Fibroblast of skin of left quadriceps (primary cell): ENCODE measurements at places on chromosomes 5 and 9.

GRCh38 chr9:133994353-133995011, 2.4 kb upstream of the VAV2 start:
- DNase-seq = no peak

GRCh38 chr9:137302449-137303150, 529 bp upstream of the NRARP start:
- no peak for DNase-seq

- DNase-seq = no peak
These were observed 154.3 kb downstream of the HMHB1 start for GRCh38 chr5:143966280-143966679.

- no peak for DNase-seq
These were observed 56.6 kb downstream of the RASEF start for GRCh38 chr9:83006378-83006777.

- DNase-seq = no peak
These were observed 7.9 kb upstream of the ADGRD2 start for GRCh38 chr9:124442379-124442778.

DNA sequence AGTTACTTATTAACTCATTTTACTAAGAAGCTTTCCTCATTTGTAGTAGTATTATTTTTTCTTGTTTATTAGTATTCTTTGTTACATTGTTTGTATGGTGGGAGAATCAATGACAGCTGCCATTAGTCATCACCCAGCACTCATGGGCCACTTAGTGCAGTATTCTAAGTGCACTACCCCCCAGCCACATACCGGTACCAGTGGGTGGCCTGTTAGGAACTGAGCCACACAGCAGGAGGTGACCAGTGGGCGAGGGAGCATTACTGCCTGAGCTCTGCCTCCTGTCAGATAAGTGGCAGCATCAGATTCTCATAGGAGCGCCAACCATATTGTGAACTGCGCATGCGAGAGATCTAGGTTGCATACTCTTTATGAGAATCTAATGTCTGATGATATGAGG, 24.2 kb upstream of the CAMLG start:
- no peak for DNase-seq

GRCh38 chr5:100595152-100595811, 60.1 kb downstream of the FAM174A start:
- peak; percentile 76 for DNase-seq

DNA sequence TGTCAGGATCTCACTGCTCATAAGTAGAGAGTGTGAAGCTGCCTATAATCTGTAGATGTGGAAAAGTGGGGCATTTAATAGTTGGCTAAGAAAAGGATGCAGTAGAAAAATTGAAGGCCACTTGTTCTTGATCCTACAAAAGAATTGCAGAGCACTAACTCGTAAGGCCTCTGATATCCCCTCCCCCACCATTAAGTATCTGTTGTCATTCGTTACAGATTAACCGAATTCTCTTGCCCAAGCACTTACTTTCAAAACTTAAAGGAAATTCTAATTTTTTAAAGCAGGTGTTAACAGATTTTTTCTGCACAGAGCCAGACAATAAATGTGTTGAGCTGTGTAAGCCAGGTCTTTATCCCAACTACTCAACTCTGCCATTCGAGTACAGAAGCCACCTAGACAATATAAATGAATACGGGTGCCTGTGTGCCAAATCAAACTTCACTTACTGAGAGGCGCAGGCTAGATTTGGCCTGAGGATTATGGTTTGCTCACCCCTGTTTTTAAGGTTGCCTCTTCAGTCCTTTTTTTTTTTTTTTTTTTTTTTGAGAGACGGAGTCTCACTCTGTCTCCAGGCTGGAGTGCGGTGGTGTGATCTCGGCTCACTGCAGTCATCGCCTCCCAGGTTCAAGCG, 234.8 kb downstream of the RFK start:
- no peak for DNase-seq

- DNase-seq = no peak
These were observed 2.9 kb downstream of the EDIL3 start for GRCh38 chr5:84381502-84382362.

- DNase-seq = no peak
These were observed 140.7 kb upstream of the SLC44A1 start for GRCh38 chr9:105103776-105104175.

- no peak for DNase-seq
These were observed 30.2 kb upstream of the SEMA6A start for GRCh38 chr5:116604805-116605204.

DNA sequence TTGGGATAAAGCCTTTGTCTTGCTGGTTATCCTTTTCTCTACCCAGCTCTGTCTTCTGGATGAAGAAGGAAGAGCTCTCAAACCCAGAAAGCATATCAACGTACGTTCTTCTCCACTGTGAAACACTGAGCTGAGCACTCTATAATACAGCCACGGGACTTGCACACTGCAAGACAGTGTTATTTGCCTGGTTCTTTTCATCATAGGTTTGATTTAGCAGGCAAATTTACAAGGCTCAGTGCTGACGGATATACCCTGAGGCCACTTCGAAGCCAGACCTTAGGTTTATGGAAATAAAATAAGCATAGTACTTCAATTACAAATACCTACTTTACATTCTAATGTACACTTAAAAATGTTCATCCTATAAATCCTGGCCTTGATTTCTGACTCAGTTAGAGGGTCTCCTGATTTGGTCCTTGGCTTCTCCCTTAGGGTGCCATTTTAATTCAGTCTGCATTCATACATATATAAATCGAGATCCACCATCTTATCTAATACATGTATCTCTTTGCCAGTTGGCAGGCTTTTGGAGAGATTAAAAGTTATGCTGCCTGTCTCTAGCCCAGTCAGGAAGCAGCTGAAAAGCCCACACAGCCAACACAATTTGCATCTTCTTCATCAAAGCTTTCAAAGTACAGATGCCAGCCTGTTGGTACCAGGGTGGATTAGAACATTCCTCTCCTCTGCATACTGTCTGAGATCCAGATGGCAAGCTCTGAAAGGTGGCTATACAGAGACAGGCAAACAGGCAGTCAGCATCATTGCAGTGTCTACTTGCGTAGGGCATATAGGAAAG, 194.4 kb downstream of the DEPDC1B start:
- DNase-seq = no peak

DNA sequence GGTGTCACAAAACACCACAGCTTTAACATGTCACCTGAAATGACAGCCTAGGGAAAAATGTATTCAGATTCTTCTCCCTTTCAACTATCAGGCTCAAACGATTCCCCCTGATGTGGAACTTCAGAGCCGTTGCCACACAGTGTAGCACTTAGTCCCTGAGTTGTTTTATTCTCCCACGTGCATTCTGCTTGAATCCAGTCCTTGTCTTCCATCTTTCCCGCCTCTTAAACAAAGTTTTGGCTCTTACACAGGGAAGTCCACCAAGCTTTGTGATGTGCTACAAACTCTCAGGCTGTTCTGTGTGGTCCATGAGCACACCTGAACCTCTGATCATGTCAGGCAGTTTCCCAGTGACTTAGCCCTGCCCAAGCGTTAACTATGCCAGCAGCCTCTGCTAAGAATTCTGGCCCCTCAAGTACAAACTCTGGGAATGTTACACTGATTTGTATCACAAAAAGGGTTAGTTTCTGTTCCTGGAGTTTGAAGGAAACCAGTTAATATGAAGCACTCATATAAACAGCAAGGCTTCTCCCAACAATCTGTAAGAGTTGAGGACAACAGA, 45.8 kb upstream of the RNF38 start:
- no peak for DNase-seq

DNA sequence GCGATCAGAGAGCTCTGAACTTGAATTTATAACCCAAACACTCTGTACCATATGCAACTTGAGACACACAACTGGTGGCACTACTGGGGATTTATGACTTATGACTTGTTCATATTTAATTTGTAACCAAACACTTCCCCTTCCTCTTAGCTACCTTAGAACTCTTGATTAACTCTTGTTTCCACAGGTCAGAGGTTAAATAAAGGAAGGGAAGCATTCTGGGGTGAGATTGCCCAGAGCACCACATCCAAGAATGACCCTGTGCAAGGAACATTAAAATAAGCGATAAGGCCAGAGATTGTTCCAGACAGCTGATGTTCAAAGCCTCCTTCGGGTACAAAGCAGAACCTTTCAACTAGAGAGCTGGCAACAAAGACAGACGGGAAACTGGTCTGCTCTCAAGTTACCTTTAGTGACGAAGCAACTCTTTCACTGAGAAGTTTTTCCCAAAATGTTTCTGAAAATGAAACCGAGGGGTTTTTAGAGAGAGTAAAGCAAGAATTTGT, 242.6 kb downstream of the DENND1A start:
- no peak for DNase-seq

- DNase-seq = no peak
These were observed 200.4 kb downstream of the CDK5RAP2 start for GRCh38 chr9:120379611-120380010.

GRCh38 chr5:150061538-150061995, 24.8 kb downstream of the CSF1R start:
- DNase-seq = no peak

GRCh38 chr9:132943651-132944293, 644 bp downstream of the TSC1 start:
- no peak for DNase-seq

GRCh38 chr5:8234179-8234770, 365.3 kb downstream of the MTRR start:
- no peak for DNase-seq

DNA sequence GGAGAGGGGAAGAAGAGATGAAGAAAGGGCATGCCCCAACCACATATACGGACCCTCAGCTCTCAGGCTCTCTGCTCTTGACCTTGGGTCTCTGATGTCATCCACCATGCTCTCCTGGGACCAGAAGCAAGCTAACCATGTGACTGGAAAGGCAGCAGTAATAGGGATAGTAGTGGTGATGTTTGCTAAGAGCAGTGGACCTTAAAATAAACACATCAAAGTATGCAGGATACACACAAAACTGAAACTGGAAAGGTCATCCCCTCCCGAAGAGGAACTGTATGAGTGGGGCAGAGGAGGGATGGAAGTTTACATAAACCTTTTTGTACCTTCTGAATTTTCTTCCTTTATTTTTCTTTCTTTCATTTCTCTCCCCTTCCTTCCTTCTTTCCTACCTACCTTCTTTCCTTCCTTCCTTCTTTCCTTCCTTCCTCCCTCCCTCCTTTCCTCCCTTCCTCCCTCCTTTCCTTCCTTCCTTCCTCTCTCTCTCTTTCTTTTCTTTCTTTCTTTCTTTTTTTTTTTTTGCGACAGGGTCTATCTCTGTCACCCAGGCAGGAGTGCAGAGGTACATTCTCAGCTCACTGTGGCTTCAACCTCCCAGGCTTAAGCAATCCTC, 8.1 kb upstream of the PTPN3 start:
- no peak for DNase-seq

- no peak for DNase-seq
These were observed 34.6 kb downstream of the ZSWIM6 start for GRCh38 chr5:61366497-61367240.

GRCh38 chr5:93048858-93049257, 532.2 kb downstream of the NR2F1-AS1 start:
- no peak for DNase-seq

DNA sequence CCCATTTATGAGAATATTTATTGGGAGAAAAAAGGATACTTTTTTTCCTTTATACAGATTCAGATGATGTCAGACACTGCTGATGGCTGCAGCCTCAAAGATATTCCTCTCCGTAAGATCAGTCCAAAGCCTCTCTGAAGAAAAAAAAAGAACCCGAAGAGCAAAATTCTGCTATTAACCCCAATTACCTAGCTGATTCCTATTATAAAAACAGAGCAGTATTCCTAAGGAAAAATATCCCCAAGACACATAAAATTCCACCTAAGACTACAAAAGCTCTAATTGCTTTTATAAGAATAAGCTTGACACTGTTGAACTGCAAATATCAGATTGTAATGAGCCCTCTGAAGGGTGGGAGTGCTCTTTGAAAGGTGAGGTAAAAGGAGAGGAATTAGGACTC, 138.7 kb downstream of the CDH6 start:
- no peak for DNase-seq

GRCh38 chr5:53032188-53032587, 43.0 kb downstream of the ITGA2 start:
- DNase-seq = no peak

GRCh38 chr9:127614961-127615360, 2.9 kb downstream of the STXBP1 start:
- DNase-seq = no peak

DNA sequence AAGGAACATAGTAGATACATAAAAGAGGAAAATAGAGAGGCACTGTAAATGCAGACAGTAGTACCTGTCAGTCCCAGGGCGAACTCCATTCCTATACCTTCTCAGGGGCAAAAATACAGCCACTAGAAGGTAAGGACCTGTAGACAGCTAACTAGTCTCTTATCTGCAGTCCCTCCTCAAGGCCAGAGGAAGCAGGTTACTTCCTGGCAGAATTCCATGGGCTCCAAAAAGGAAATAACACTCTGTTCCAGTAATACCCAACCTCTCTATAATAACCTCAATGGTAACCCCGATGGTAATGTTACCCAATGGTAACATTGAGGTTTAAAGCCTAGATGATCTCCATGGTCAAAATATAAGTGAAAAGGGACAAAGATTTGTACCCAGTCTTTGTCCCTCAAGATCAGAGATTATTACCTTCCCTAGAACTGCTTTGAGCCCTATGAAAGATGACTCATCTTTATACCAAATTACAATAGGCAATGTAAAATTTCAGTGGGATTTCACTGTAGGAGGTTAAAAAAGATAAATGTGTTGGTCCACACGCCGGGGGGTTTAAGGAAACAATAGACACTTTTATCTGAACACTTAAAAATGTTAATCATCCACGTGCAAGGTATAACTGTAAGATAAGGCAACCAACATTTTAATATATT, 113.0 kb downstream of the DENND1A start:
- DNase-seq = no peak

GRCh38 chr5:67189079-67189354, 7.6 kb downstream of the CD180 start:
- DNase-seq = no peak

- no peak for DNase-seq
These were observed 48.3 kb downstream of the ATPSCKMT start for GRCh38 chr5:10201223-10201868.

GRCh38 chr9:31492229-31492628, 892.2 kb upstream of the ACO1 start:
- DNase-seq = no peak

DNA sequence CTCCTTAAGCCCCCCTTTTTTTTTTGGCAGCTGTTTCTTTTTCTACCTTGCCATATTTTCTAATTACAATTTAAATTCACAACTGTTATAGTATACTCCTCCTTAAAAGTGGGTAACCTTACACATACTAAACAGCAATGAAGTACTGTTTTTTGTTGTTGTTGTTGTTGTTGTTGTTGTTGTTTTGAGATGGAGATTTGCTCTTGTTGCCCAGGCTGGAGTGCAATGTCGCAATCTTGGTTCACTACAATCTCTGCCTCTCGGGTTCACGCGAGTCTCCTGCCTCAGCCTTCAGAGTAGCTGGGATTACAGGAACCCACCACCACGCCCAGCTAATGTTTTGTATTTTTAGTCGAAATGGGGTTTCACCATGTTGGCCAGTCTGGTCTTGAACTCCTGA, 669.1 kb upstream of the CDH6 start:
- DNase-seq = no peak

GRCh38 chr5:107704681-107705401, 34.1 kb upstream of the EFNA5 start:
- no peak for DNase-seq

- no peak for DNase-seq
These were observed 66.1 kb downstream of the CACNA1B start for GRCh38 chr9:137943655-137944054.
